ENCODE measurements at places on chromosomes 6 and 20. TPM values are rescaled to one million over a fixed set of nuclear protein-coding genes. Genes with fewer than 3 reads are reported as not detected.

Gene OTOR
- not detected for total RNA-seq

Gene PRL
- total RNA-seq: 0.82 TPM

Gene HNF4A
- 0.32 TPM for total RNA-seq

Gene NOTCH4
- 0.70 TPM for total RNA-seq

Gene TNFRSF6B
- 0.37 TPM for total RNA-seq

Gene PLG
- total RNA-seq: 1.9 TPM

Gene LHFPL5
- not detected for total RNA-seq

Gene APCDD1L
- total RNA-seq: not detected

Gene HCK
- 1.5 TPM for total RNA-seq

Gene RSPO3
- total RNA-seq: not detected

Gene ENPP5
- total RNA-seq: 0.70 TPM

Gene GCNT2
- 6.8 TPM for total RNA-seq

Gene TMEM200A
- total RNA-seq: 1.3 TPM

Gene OPRL1
- 1.5 TPM for total RNA-seq

Gene RGS17
- total RNA-seq: 0.09 TPM
